Stimulated activated CD8-positive, alpha-beta memory T cell treated with anti-CD3 and anti-CD28 coated beads, Interleukin-12 subunit alpha, Interleukin-12 subunit beta, amount 100 ng/mL, for 4 hours (primary cell): ENCODE measurements at places on chromosomes 5 and 9.

DNA sequence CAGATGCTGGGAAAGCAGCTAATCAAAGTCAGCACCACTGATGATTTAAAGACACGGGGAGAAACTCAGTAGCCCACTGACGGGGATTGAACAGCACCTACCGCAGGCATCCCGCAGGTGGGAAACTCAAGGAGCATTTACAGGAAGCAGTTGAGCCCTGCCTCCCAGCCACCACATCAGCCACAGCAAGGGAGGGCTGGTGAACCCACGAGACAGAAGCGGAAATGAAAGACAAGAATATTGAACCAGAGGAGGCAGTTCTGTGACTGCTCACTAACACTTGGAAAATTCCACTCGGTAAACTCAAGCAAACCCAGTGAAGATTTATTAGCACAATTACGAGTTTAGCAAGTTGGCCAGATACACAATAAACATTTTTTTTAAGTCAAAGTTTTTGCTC, 10.6 kb upstream of the FAM163B start:
- DNase-seq = peak; percentile 31

DNA sequence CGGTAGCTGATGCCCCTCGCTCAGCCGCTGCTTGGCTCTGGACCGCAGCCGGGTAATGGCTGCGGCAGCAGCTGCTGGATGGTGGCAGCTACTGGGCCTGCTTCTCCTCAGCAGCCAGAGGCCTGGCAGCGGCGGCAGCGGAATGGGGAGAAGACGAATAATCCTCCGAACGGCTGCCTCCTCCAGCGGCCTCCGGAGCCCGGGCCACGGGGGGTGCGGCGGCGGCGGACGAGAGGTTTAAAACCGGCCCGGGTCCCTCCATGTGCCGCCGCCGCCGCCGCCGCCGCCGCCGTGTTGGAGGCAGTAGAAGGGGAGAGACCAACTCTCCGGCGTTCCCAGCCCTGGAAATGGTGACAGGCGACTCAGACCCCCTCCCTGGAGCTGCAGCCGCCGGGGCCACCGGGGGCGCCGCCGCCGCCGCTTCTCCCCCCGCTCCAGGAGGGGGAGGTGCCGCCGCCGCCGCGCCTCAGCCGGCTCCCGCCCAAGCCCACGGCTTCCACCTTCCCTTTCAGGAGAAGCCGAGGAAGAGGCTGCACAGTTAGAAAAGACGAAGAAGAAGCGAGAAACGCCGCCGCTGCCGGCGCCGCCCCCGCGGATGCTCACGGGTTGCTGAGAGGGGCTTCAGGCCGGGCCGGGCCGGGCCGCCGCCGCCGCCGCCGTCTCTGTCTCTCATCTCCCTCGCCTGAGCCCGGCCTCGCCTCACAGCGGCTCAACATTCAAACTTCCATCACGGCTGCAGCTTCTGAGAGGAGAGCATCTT, 118.4 kb upstream of the PRSS3 start:
- DNase-seq = peak; percentile 7

DNA sequence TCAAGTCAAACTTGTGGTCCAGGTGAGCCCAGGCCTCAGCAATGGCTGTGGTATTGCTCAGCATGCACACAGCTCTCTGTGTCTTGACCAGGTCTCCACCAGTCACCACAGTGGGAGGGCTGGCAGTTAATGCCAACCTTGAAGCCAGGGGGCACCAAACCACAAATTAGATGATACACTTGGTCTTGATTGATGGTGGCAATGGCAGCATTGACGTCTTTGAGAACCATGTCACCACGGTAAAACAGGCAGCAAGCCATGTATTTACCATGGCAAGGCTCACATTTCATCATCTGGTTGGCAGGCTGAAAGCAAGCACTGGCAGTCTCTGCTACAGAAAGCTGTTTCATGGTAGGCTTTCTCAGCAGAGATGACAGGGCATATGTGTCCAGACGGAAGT, 40.0 kb downstream of the NIM1K start:
- DNase-seq = no peak

GRCh38 chr5:111211341-111211740, 12.8 kb upstream of the CAMK4 start:
- DNase-seq = no peak

DNA sequence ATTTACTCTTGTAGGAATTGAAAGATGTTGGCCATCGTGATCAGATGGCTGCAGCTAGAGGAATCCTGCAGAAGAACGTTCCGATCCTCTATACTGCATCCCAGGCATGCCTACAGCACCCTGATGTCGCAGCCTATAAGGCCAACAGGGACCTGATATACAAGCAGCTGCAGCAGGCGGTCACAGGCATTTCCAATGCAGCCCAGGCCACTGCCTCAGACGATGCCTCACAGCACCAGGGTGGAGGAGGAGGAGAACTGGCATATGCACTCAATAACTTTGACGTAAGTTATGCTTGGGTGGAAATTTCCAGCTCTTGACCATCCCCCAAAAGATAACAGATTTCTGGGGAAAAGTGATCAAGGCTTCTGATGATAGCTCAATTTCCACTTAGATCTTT, 50.6 kb downstream of the LRRTM2 start:
- no peak for DNase-seq

GRCh38 chr5:113255579-113256386, 179.0 kb downstream of the TSSK1B start:
- no peak for DNase-seq

DNA sequence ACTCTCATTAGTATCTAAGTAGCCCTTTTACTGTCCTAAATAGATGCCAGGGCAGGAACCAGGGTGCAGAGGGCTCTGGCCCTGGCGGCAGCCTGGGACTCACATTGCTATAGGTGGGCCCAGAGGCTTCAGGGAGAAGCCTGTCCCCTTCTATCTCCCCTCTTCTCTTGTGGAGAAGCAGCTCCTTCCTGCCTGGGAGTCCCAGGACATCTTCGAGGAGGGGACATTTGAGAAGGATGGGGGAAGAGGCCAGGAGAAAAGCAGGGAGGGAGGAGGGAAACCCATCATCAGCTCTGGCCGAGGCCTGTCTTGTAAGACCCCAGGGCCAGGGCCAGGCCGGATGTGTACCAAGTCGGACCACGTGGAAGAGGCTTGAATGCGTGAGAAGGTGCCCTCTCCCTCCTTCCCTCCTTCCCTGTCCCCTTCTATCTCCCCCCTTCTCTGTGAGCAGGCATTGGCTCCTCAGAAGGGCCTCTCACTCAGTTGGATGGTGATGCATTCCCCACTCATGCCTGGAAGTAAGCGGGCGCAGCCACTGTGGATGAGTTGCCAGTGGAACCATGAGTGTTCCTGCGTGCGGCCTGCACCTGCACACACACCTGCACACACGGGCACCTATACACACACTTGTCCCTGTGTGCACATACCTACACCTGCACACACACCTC, 20.7 kb upstream of the LPCAT1 start:
- DNase-seq = no peak

GRCh38 chr9:113946496-113947115, 70.5 kb downstream of the ZNF618 start:
- no peak for DNase-seq

- no peak for DNase-seq
These were observed 5.3 kb downstream of the INVS start for GRCh38 chr9:100104314-100104713.

GRCh38 chr5:127665641-127666040, 16.8 kb downstream of the CTXN3 start:
- DNase-seq = no peak

DNA sequence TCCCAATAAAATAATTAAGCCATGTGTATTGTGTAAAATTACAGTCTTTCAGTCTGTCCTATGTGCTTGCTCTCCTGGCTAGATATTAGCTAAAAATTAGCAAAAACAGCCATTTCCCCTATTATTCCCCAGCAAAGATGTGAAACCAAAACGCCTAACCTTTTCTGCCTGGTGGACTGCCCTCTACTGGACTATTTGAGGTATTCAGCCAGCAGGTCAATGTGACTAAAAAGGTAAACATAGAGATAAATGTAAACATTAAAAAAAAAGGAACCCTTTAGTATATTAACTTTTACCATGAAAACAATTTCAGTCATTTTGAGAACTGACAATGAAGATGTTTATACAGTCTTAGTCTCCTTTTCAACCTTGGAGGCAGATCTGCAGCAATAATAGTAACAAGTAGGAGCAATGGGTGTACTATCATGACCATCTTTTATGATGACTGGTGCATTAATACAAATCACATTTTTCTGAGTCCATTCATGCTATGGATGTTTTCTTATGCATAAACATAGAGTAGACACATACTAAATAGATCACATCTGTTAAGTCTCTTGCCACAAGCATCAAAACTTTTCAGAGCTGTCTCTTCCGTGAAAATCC, 10.1 kb downstream of the ATG12 start:
- DNase-seq = no peak

GRCh38 chr5:132629230-132629944, 28.6 kb upstream of the IL13 start:
- no peak for DNase-seq
